ENCODE measurements at places on chromosomes 5 and 9.

DNA sequence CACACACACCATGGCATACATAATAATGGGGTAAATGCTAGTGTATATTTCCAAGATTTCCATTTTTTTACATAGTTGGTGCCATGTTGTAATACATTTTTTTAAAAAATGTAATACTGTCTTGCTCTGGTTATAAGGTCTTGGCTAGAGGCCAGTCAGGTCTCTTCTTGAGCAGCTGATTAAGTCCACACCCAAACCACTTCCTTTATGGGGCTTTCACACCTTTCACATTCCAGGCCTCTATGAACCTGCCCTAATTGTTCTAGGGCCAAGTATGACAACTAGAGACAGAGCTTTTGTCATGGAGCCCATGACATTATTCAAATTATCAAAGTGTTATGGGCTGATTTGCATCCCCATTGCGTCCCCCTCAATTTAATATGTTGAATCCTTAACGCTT is 495.6 kb upstream of the CTNND2 start:
- no peak for DNase-seq

- DNase-seq: no peak
These were observed 100.7 kb upstream of the SPRY4 start for GRCh38 chr5:142425286-142426065.

DNA sequence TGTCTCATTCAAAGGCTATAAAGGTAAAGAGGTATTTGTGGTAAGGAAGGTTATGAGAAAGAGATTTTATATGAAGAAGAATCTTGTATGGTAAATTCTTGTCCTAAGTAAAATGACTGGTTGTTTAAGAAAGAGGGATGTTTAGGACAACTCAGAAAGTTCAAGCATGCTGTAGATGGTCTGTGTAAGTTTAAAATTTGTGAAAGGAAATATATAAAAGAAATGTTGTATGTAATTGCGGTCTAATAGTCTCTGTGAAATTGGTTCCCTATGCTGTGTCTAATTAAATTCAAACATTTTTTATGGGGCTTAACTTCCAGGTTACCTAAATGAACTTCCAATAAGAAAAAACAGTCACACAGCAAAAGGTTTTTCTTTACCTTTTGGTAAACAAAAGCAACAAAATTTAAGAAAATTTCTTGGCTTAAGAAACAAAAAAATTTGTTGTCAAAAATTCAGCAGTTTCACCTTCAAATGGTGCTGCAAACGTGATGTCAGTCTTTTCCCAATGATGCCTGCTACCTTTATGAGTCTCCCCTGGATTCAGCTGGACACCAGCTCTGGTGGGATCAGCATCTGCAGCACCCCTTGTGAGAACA is 83.0 kb upstream of the FCN1 start:
- DNase-seq: no peak

DNA sequence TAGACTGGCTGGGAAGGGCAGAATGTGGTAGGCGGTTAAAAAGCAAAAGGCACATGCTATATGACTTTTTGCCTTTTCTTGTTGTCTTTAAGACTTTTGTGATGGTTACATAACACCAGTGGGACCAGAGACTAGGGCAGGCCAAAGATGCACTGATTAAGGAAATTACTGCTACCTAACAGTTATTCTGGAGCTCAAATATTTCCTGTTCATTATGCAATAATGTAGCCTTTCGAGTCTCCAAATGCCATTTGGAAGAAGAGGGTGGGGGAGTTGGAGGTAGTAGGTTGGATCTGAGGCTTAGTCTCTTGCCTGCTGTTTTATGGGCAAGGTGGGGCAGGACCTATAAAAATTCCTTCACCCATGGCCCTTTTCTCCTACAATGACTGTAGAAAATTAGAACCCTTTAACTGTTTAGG is 51.7 kb downstream of the SH3GL2 start:
- DNase-seq: no peak

DNA sequence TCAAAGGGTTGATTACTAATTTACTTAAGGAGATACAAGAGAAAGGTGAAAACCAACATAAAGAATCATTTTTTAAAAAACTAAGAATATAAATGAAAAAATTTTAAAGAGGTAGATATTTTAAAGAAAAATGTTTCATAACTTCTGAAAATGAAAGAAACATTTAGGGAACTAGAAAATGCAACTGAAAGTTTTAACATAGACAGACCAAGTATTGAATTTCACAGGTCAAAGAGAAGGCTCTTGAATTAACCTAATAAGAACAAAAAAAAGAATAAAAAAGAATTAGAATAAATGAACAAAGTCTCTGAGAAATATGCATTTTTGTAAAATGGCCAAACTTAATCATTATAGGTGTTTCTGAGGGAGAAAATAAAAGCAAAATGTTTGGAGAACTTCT is 16.1 kb upstream of the FAM174A start:
- DNase-seq: no peak

DNA sequence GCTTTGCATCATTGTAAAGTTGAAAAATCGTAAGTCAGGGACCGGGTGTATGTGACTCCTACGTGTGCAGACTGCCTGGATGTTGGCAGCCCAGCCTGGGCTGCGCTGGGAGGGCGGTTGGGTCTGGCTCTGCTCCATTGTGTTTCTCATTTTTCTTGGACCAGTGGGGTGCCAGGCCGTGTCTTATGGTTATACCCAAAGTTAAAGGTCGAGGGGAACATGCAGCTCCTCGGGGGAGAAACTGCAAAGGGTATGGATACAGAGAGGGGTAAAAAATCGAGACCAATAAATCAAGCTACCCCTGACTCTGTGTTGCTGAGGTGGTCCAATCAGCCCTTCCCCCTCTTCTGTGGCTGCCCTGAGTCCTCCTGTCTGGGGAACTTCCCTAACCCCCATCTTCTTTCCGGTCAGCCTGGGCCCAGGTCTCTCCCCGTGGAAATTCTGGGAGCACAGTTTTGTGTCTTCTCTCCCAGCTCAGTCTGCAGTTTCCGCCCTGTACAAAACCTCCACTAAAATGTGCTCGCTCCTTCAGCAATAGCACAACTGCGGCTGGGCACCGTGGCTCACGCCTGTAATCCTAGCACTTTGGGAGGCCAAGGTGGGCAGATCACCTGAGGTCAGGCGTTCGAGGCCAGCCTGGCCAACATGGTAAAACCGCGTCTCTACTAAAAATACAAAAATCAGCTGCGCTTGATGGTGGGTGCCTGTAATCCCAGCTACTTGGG is 34.1 kb upstream of the UNC5A start:
- DNase-seq: no peak

- DNase-seq: no peak
These were observed 45.7 kb downstream of the MUSK start for GRCh38 chr9:110714314-110714713.

DNA sequence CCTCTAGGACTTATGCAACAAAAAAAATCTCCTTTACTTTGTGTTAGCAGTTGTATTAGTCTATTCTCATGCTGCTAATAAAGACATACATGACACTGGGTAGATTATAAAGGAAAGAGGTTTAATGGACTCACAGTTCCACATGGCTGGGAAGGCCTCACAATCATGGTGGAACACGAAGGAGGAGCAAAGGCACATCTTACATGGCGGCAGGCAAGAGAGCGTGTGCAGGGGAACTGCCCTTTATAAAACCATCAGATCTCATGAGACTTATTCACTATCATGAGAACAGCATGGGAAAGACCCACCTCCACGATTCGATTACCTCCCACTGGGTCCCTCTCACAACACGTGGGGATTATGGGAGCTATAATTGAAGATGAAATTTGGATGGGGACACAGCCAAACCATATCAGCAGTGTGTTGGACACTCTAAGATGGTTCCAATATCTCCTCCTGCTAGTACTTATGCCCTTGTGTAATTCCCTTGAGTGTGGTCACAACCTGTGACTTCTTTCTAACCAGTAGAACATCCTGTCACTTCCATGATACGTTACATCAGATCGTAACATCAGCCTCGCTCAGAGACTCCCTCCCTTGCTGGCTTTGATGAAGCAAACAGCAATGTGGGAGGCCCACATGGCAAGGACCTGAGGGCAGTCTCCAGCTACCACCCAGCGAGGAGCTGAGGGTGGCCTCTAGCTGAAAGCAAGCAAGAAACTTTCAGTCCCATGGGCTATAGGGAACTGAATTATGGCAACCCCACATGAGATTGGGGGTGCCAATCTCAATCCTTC is 113.5 kb upstream of the PITX1 start:
- no peak for DNase-seq

DNA sequence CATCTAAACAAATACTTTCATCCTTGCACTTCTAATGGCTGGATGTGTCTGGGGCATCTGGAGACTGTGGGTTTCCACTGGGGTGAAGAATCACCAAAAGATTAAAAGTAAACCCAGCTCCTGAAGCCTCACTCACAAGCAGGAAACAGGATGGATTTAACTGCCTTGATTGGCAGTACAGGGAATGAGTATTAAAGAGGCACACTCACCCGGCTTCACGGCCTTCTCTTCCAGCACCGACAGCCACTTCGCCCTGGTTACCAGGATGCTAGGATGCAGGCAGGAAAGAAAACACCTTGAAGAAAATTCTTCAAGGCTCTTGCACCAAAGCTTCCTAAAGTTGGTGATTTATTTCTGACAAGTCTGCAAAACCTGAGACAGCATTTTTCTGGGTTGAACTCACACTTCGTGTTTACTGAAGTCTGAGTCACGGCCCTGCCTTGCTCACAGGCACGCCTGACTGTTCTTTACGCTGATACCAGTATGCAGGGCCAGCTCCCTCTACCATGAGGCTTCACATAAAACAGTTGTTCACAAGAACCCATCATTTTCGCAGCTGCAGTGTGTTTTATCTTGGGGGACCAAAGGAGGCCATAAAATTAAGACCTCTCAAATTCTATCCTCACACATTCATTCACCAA is 56.5 kb upstream of the ZNF354A start:
- no peak for DNase-seq

- DNase-seq: no peak
These were observed 42.3 kb downstream of the IPPK start for GRCh38 chr9:92627651-92628050.

Measured in GM10248 (cell line).